ENCODE measurements at places on chromosomes 5 and 9.

DNA sequence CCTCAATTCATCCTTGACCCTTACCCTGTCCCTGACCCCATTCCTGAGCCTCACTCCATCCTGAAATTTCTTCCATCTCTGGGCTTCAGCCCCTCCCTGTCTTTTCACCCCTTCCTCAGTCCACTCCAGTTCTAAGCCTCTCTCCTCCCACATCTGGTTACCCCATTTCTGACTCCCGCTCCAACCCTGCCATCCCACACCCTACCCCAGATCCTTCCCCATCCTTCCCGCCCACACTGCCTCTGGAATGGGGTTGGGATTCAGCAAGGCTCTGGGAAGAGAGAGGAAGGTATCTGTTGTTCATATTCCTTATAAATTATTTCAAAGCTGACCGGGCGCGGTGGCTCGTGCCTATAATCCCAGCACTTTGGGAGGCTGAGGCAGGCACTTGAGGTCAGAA lies 29.9 kb upstream of the MVB12B start:
- DNase-seq = no peak

GRCh38 chr5:50878470-50878869 lies 212.0 kb downstream of the PARP8 start:
- DNase-seq = no peak

DNA sequence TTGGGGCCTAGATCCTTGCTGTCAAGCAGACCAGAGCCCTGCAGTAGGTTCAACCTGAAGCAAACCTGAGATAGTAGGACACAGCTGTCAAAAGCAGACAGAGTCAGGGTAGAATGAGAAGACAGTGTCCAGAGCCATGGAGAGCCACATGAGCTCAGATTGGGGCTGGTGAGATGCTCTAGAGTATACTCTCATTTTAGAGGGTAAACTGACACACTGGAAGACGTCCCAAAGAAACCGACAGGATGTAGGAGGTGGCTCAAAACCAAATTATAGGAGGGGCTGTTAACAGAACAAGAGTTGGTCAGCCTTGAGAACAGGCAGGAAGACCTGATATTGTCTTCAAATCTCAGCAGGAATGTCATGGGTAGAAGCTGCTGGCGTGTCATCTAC lies 11.5 kb downstream of the CCDC69 start:
- DNase-seq = no peak

DNA sequence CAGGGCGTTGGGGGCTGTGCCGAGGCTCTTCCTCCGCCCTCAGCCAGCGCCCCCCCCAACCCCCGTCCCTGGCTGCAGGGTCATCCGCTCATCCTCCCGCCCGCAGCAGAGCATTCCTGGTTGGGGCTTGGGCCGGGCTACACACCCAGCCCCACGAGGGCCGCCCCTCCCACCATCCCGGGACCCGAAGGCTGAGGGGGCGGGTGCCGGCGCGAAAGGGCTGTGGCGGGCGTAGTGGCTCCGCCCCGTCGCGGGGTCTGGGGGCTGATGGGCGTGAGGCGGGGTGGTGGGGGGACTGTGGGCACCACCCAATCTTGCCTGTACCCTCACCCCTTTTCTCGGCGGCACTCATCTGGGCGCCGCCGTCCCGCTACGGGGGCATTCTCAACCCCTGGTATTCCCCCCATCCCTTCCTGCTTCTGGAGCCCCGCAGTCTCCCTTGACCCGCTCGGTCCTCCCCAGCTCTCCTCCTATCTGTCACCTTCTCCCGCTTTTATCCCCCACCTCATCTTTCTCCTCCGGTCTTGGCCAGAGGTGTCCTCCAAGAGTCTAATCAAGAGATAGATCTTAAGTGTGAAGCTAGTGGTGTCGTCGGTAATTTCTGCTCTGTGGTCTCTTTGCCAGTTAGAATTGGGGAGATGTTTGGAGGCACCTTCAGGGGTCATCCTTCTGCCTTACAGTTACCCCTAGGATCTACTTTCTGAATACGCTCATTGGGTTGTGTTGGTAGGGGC lies 1.6 kb downstream of the FER start:
- peak; percentile 26 for DNase-seq

DNA sequence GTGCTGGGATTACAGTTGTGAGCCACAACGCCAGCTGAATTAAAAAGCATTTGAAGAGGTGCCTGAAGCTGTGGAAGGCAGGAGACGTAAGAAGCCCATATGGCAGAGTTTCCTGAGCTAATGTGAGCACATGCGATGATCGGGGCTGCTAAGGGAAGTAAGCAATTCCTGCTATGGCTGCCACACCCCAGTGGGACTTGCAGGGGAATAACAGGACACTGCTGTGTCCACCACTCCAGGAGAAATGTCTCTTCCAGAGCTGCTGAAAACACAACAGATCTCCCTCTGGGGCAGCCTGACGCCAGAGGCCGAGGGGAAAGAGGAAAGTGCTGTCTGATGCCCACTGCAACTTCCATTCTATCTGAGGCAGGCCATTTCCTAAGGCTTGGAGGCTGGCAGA lies 46.2 kb upstream of the ANKRD55 start:
- no peak for DNase-seq

- no peak for DNase-seq
Observed at GRCh38 chr9:127102176-127102575, 20.3 kb downstream of the ANGPTL2 start.

DNA sequence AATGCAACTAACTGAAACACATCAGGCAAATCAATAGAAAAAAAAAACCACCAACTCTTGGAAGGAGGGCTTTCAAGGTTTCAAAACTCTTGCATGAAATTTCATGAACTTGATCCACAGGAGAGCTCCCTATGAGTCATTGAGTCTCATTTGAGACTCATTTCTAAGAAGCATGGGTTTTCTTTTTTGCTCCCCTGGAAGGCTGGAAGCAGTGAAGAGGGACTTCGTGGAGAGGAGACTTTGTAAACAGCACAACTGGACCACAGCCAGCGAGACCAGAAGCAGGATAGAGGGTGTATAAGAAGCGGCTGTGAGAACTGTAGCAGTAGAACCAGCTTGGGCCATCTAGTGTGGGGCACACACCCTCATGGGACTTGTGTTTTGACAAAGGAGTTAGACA lies 41.2 kb upstream of the RAPGEF1 start:
- DNase-seq = no peak

GRCh38 chr5:33994845-33995244 lies 10.4 kb upstream of the SLC45A2 start:
- DNase-seq = no peak

DNA sequence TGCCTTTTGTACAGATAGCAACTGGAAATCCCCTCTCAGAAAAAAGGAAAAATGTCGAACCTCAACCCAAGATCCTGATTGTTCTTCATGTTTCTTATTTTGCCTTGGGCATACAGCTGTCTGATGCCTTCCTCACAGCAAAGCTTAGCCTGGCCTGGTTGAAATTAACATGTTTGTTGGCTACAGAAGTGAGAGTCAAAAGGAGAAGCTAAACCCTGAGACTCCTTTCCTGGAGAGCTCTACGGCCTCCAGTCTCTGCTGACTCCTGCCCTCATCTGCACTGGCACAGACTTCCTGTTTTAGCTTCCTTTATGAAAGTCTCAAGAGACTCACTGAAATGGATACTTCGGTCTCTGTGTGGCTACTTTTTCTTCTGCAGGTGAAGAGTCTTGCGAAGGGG lies 186.7 kb downstream of the PARP8 start:
- DNase-seq = no peak

- no peak for DNase-seq
Observed at GRCh38 chr9:135519179-135519971, 1.9 kb upstream of the LCN1 start.

GRCh38 chr5:32320576-32320975 lies 7.8 kb upstream of the MTMR12 start:
- DNase-seq = no peak

DNA sequence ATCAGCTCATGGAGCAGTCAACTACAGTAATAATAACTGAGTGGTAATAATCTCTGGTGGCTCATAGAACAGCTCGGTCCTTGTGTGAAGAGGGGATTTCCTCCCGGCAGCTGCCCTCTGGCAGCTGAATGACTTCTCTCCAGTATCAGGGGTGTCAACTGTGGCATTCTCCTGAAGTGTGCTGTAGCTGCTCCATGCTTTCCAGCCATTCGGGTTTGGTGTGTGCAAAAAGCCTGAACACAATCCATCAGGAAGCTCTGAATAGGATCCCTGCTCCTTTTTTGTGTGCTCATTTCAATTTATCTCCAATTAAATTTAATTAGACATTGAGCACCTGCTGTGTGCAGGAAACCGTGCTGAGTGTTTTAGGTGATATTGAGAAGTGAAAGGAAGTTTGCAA lies 59.8 kb upstream of the BARX1 start:
- no peak for DNase-seq

- DNase-seq = no peak
Observed at GRCh38 chr9:84297162-84297821, 43.3 kb downstream of the SLC28A3 start.

GRCh38 chr5:170479484-170479883 lies 24.3 kb upstream of the KCNIP1 start:
- no peak for DNase-seq

- DNase-seq = no peak
Observed at GRCh38 chr9:129989740-129990139, 53.2 kb downstream of the FNBP1 start.

DNA sequence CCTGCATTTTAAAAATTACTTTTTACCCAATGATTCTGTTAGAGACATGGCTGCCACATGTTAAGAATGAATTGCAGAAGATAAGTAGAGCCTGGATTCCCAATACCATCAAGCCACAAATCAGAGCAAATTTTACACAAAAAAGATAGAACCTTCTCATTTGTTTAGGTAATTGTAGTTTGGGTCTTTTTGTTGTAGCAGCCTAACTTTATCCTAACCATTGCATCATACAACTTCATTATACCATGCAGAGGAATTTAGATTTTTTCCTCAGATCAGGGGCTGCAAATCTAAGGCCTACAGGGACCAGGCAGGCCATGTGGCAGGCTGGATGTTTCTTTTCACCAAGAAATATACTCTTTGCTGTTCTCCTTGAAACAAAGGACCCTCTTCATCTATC lies 34.6 kb downstream of the NKX2-5 start:
- no peak for DNase-seq

- no peak for DNase-seq
Observed at GRCh38 chr9:122228191-122228567, 578 bp downstream of the LHX6 start.

DNA sequence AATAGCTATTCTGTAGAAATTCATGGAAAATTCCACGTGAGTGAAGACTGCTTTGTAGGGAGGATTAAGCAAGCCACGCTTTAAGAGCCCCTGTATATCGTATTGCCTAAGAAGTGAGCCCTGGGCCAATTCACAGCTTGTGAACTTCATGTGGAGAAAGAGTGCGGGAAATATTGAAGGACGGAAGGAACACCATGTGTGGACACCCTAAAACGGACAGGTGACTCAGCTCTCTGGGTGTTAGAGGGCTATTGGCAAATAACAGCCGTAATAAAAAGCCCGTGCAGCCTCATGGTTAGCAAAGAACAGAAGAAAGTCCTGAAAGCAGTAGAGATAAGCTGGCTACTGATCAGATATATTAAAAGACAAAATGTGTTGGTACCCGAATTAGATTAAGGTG lies 26.4 kb downstream of the ZNF366 start:
- no peak for DNase-seq

DNA sequence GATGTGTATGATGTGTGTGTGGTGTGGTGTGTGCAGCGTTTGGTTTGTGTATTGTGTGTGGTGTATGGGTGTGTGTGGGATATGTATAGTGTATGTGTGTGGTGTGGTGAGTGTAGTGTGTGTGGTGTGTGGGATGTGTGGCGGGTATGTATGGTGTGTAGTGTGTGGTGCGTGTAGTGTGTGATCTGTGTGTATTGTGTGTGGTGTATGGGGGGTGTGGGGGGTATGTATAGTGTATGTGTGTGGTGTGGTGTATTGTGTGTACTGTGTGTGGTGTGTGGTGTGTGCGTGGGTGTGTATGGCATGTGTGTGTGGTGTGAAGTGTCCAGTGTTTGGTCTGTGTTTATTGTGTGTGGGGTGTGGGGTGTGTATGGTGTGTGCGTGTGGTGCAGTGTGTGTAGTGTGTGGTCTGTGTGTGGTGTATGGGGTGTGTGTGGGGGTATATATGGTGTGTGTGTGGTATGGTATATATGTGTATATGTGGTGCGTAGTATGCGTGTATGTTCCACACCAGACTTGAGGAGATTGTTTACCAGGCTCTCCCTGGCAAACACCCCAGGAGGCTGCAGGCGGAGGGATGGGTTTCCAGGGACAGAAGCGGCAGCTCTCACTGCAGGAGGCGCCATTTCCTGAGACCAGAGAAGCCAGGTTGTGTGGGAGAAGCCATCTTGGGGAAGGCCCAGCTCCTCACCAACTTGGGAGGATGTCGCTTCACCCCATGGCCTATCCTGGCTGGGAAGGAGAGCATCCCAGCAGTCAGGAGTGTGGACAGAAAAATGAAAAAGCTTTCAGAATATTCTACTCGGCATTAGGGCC lies 138.1 kb downstream of the NXNL2 start:
- DNase-seq = no peak

GRCh38 chr5:135828782-135829127 lies 5.7 kb upstream of the SLC25A48 start:
- no peak for DNase-seq

- DNase-seq = no peak
Observed at GRCh38 chr5:5616247-5616895, 193.9 kb downstream of the ICE1 start.

GRCh38 chr5:173884402-173885053 lies 3.6 kb upstream of the CPEB4 start:
- DNase-seq = no peak

GRCh38 chr9:117021906-117022305 lies 334.8 kb downstream of the TRIM32 start:
- no peak for DNase-seq

DNA sequence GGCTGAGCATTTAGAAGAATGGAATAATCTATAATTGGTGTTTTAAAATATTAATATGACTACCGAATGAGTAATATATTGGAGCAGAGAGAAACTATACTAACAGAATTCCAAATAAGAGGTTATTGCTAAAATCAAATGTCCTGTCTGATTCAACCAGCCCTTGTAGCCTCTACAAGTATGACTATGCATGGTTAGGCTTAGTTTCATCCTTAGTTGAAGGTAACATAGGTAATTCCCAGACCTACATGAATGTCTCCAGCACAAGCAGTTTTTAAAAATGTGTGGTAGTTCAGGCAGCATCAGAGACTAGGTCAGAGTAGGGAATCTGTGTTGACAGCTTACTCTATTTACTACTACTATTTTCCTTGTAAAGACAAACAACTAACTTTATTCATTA lies 51.7 kb upstream of the SLC27A6 start:
- no peak for DNase-seq

DNA sequence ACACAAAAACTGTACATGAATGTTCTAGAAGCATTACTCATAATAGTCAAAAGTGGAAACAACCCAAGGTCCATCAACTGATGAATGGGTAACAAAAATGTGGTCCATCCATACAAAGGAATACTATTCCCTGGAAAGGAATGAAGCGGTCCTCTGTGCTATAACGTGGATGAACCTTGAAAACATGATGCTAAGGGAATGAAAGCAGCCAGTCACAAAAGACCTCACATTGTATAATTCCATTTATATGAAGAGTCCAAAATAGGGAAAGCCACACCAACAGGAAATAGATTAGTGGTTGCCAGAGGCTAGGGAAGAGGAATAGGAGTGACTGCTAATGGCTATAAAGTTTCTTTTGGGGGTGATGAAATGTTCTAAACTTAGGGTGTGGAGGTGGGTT lies 22.7 kb upstream of the BARHL1 start:
- no peak for DNase-seq

GRCh38 chr5:139062910-139063663 lies 135.1 kb downstream of the SIL1 start:
- DNase-seq = no peak
